CD4-positive, alpha-beta T cell treated with Interferon gamma for 1 hour (primary cell): ENCODE measurements at places on chromosomes 16 and 17.

DNA sequence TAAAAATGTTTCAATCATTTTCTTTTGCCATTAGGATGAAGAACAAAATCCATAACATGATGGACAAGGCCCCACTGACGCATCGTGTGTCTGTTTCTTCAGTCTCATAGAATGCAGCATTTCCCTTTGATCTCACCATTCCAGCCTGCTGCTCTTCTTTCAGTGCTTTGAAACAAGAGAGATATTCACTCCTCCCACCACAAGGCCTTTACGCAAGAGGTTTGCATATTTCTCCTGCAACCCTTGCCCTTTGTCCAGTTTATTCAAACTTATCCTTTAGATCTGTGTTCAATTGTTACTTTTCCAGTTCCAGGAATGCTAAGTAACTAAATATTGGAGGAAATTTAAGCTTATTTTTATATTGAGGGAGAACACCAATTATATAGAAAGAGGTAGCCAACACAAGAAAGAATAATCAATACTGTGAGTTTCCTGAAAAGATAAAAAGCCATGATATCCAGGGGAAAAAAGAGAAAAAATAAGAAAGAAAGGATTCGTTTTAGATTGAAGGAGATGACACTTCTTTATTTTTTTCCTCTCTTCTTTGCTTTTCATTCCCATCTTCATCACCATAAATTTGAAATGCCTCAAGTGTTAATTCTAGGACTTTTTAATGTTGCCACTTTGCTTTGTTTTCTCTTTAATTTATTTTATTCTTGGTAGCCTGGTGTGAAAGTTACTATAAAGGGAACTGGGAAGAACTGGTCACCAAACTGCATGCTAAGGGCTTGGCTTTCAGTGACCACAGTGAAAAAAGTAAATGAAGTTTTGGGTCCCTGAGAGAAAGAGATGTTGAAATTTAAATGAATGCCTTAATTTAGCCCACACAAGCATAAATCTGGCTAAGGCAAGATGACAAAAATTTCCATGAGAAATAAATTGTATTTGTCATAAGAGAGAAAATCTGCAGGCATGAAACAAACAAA, 102.1 kb downstream of the KIF2B start:
- DNase-seq, result no peak

- peak; percentile 1 for DNase-seq
These were observed 147.0 kb downstream of the HS3ST4 start for GRCh38 chr16:25838724-25839186.

DNA sequence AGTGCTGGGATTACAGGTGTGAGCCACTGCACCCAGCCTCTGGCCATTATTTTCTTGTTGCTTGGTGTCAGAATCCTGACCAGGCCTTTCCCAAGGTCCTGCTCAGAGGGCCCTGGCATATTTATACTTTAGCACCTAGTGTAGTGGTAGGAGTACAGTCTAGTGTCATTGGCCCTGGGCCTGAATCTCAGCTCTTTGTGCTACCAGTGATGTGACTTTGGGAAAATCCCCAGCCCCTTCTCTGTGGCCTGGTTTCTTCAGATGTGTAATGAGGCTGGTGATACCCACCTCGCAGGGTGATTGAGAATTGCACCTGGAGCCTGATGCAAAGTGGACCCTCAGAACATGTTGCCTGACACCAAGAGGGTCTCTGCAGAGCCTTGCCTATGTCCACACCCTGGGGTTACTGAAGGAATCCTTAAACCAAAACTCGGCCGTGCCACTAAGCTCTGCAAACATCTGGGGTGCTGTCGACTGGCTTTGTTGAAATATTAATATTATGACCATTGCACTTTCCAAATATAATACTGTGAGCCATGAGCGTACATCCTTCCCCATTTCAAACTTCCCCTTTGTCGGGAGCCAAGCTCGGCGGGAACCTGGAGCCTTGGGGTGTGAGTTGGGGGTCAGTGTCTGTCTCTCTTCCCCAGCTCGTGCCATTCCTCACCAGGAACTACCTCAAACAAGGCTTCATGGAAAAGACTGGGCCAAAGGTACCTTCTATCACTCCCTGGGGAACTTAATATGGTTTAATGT, 18.0 kb upstream of the RNF135 start:
- no peak for DNase-seq

GRCh38 chr17:17151962-17152361, 54.2 kb downstream of the PLD6 start:
- DNase-seq, result peak; percentile 22

DNA sequence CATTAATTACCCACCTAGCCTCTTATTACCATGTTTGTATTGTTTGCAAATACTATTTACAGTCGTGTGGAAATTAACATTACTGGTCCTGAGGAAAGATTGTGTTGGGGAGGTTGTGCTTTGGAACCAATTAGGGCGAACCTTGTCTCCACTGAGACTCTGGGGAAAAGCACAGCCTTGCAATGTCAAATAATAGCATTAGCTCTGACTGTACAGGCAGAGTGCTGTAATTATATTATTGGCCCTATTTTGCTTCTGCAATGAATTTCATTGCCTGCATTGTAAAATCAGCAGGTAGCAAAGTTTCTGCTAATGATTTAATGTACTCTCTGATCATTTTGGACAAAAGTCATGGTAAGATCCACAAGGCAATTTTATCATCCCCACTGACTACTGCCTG, 97.0 kb downstream of the WWOX start:
- no peak for DNase-seq

DNA sequence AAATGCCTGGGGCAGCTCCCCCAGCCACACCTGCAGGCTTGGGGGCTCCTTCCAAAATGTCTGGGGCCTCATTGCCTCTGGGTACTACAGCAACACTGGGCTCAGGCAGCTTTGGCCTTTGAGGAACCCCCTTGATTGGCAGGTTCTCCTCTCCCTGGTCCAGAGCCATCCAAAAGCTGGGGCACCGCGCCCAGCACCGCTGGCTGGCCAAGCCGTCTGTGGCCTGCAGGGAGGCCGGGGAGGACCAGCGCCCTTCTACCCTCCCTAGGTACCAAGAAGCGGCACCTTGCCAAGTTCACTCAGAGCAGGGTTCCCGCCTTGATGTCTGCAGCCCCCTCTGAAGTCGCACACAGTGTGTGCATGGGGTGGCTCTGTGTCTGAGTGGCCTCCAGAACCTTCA, 30.1 kb downstream of the TIMM22 start:
- no peak for DNase-seq

GRCh38 chr17:1829592-1830257, at the start of the genes RPA1 and SMYD4:
Gene RPA1, plus strand, starts transcription at chr17:1830005. Its CDS starts 89 bp downstream, at chr17:1830094.
Gene SMYD4, minus strand, starts transcription at chr17:1829902. Its CDS starts 1,908 bp downstream, at chr17:1827994.
- peak; percentile 81 for DNase-seq

DNA sequence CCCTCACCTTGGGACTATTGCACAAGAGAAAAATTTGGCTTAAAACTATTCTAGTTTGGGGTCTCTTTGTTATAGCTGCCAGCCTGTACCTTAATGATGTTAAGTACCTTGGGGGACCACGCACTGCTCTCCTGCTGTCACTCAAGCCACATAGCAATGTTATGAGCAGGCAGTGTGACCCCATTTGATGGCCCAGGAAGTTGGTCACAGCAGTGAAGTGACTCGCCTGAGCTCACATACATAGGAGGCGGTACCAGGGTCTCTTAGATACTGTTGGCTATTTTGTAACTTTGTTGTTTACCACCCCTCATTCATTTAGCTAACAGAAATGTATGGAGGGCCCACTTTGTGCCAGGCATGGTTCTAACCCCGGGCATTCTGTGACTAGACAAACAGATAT, 16.4 kb downstream of the KCNG4 start:
- no peak for DNase-seq

DNA sequence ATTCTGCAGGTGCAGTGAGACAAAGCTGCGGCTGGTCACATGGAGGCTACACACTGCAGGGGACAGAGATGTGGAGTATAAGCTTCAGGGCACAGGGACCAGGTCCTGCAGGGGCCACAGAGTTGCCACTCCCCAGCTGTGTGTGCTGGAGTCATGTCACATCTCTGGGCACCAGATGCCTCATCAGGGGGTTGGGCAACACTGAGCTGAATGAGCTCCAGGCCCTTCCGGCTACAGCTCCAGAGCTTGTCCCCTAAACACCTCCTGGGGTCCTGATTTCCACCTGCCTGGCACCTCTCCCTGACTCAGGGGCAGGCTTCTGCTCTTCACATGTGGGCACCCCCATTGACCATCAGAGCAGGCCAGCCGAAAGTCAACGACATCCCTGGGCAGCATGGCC, 32.5 kb downstream of the SPHK1 start:
- DNase-seq, result no peak

DNA sequence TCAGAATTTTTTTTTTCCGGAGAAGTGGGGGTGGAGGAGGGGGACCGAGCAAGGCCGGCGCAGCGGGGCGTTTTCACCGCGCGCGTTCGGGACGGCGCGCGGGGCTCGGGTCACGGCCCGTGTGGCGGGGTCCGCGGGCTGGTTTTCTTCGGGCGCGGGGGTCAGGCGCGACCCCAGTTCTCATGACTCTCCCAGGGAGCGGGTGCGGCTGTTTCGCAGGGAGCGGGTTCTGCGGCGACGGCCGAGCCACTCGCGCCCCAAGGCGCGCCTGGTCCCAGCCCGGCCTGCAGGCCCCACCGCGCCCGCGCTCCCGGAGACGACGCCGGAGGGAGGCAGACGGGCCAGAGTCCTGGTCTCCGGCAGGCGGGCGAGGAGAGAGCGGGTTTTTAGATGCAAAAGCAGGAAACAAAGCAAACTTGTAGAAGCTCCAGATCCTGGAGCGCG, 1.0 kb downstream of the BAHCC1 start:
- DNase-seq, result no peak

GRCh38 chr17:77899498-77899897, 59.0 kb upstream of the TNRC6C start:
- no peak for DNase-seq

DNA sequence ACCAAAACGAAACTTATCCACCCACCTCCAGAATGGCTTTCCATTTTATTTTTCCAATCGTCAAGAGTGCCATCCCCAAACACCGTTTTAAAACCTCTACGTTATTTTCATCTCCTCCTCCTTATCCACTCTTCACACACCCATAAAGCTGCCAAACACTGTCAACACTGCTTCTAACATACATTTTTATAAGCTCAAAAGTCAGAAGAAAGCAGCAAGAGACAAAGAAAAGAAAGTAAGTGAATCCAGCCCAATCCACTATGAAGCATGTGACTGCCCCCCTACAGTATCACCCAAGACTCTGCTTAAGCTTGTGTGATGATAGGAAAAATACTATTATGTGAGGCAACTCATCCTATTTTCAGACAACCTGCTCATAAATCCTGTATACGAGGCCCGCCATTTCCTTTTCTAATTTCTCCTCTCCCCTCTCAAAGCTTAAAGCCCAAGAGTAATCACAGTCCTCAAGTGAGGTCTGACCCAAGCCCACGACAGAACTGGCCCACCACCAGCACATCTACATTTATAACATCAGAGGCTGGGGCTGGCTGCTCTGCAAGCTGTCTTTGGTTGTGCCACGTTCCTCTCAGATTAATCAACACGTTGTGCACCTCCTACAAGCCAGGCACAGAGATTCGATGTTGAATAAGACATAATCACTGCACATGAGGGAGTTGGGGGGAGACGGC, 16.3 kb downstream of the USP31 start:
- no peak for DNase-seq

DNA sequence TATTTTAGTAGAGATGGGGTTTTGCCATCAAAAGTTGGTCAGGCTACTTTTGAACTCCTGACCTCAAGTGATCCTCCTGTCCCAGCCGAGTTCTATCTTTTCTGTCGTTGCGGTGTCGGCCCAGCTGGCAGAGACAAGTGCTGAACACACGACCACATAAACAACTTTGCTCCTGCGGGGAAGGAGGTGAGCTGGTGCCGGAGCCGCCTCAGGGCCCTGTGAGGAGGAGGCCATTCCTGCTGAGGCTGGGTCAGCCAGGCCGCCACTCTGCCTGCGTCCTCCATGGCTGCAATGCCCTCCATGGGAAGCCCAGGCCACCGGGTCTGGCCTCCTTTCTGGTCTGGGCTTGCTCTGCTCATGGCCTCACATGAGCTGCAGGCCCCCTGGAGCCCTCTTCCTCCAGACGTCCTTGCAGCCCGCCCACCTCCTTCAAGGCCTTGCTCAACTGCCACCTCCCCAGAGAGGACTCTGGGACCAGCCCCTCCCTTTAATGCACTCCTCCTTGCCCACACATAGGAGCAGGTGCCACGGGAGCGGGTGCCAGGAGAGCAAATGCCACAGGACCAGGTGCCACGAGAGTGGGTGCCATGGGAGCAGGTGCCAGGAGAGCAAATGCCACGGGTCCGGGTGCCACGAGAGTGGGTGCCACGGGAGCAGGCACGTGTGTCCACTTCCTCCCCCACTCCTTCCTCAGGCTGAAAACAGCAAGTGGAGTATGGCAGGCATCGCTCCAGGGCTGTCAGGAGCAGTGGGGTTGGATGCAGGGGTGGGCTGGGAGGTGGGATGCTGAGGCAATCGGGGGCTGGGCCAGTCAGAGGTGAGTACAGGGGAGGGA, 28.4 kb upstream of the CBFA2T3 start:
- DNase-seq, result no peak

- DNase-seq, result no peak
These were observed 255.9 kb downstream of the CEP112 start for GRCh38 chr17:65936013-65936412.

GRCh38 chr16:58118801-58119508, 10.2 kb downstream of the CFAP20 start:
- no peak for DNase-seq

- DNase-seq, result no peak
These were observed 44.8 kb downstream of the GLG1 start for GRCh38 chr16:74562117-74562516.

GRCh38 chr16:57314161-57314785, 29.8 kb upstream of the PLLP start:
- DNase-seq, result no peak

DNA sequence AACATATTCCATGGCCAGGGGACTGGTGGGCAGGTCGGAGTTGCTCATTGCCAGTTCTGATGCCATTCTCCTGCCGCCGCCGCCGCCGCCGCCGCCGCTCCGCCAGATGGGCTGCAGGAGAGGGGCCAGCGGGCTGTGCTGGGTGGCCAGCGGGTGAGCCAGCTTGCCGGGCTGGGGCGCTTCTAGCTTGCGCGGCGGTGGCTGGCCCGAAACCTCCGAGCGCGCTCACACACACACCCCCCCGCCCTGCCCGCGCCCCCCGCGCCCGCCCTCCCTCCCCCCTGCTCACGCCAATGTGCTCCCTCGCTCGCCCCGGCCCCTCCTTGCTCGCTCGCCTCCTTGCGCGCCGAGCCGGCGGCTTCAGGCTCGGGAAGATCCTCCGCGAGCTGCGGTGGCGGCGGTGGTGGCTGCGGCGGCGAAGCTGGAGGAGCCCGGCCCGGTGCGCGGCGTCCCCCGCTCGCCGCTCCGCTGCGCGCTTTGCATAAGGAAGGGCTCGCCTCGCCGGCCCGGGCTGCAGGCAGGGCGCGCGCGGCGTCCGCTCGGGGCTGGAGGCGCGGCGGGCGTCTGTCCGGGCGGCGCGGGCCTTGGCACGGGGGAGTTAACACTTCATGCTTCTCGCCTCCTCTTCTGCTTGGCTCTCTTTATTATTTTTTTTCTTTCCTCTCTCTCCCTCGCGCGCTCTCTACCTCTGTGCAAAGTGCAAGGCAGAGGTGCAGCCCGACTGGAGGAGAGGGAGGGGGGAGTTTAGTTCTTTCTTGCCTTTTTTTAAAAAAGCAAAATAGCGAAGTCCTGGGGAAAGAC, 500 bp downstream of the MAF start:
- DNase-seq, result peak; percentile 16

- DNase-seq, result no peak
These were observed 544.5 kb downstream of the NPIPA7 start for GRCh38 chr16:16923479-16923878.

- DNase-seq, result no peak
These were observed 14.4 kb downstream of the TBKBP1 start for GRCh38 chr17:47708312-47708863.

- DNase-seq, result no peak
These were observed 231.1 kb downstream of the COPRS start for GRCh38 chr17:31627960-31628359.
